ENCODE measurements at places on chromosomes 12 and 14.

DNA sequence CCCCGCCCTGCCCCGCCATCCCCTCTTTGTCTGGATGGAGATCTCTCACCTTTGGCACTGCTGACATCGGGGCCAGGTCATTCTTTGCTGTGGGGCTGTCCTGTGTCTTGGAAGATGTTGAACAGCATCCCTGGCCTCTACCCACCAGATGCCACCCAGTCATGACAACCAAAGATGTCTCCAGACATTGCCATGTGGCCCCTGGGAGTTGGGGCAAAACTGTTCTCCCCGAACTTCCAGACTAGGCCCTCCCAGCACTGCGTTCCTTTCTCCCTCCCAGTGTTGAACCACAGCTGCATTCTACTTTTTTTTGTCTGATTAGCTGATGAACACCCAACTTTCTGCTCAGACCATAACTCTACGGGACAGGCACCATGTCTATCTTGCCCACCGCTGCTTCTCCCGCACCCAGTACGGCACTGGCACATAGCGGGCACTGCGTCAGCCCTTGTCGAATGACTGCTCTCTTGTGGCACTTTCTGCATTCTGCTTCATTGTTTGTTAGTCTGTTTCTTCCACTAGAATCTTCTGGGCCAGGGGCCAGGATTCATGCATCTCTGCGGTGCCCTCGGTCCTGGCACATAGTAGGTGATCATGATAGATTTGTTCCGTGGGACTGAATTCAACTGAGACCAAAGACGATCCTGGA is 13.1 kb upstream of the MYL2 start:
- DNase-seq: no peak

GRCh38 chr14:72549854-72550253 is 344.0 kb downstream of the DPF3 start:
- DNase-seq: no peak

DNA sequence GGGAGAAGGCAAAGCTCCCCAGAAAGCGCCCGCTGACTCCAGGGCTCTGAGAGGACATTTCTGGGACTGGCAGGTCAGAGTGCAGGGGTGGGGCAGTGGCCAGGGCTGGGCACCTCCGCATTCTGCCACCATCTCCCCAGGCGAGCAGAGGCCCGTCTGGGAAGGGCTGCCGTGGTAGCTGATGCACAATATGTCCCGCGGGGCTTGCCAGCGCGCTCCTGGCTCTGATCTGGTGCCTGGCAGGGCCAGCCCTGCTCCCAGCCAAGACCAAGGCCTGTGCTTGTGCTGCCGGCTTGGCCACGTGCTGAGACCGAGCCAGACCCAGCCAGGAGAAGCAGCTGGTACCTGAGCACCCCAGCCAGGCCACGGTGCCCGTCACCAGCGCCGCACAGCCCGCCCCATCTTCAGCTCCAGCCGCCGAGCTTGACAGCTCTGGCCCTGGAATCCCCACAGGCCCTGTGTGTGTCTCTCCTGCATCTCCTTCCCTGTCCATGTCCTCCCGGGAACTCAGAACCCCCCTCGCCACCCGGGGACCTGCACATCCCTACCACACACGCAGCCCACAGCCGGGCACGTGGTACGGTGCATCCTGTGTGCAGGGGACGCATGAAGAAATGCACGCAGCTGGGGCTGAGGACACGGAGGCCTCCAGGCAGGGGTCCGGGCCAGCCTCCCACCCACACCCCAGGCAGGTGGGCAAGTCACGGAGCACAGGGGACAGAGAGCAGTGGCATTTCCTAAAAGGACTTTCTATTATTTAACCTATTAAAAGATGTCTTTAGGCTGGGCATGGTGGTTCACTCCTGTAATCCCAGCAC is 68.6 kb upstream of the C14orf180 start:
- DNase-seq: no peak

DNA sequence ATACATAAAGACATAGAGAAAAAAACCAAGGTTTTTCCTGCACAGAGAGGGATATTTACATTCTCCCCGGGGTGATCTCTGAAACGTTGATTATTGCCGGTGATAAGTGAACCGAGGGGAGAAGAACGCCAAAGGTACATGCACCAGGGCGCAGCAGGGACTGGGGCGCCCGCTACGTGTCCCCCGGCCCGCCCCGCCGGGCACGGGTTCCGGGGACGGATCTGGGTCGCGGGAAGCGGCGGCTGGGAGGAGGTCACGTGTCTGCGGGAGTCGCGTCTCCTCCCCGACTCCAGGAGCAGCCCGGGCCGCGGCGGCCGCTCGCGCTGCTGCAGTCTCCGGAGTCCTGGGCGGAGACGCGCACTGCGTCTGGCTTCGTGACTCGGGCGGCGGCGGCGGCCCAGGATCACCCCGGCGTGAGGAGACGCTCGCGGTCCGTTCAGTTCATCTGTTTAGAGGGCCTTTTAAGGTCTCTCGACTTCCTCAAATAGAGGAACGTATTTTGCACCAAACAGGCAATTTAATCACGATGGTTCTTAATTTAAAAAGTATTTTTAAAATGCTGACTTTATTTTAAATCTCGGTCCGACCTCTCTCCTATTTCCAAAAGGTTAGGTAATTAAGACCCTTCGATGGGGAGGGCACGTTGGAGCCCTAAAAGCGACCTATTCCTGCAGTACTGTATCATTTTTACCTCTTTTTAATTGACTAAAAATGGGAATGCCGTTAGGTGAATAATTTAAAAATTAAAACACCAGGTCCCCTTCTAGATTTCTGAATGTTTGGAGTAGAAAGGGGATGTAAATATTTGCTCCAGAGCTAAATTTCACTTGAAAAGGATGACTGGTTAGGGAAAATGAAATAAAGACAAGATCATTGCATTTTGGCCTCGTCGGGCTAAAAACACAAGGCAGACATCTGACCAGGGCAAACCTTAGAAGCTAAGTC is 1.8 kb upstream of the BHLHE41 start:
- peak; percentile 87 for DNase-seq

DNA sequence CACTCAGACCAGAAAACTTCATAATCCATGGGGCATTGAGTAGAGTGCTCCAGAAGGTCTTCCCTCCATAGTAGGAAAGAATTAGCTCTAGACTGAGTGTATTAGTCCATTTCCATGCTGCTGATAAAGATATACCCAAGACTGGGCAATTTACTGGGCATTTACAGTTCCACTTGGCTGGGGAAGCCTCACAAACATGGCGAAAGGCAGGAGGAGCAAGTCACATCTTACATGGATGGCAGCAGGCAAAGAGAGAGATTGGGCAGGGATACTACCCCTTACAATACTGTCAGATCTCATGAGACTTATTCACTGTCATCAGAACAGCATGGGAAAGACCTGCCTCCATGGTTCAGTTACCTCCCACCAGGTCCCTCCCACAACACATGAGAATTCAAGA is 300.6 kb upstream of the TMEM132C start:
- DNase-seq: no peak

- no peak for DNase-seq
These were observed 19.7 kb downstream of the AGAP2 start for GRCh38 chr12:57718641-57719528.

GRCh38 chr14:44763356-44763755 is 198.4 kb downstream of the KLHL28 start:
- no peak for DNase-seq

- no peak for DNase-seq
These were observed 1.5 kb downstream of the PLEKHG6 start for GRCh38 chr12:6311822-6312528.

DNA sequence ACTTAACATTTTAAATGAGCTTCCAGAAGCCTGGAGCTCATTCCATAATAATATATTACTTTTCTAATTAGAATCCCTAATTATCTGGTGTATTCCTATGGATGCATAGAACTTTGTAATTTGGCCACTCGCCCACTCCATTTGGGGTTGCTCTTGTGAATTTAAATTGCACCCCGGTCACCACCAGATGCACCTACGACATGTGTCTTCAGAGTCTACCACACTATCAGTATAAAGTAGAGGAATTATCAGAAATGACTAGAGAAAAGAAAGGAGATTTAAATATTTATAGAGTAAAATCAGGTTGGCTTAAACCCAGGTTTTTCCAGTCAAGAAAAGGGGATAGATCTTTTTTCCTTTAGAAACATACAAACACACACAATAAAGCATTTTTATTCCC is 145.8 kb upstream of the DCN start:
- no peak for DNase-seq

DNA sequence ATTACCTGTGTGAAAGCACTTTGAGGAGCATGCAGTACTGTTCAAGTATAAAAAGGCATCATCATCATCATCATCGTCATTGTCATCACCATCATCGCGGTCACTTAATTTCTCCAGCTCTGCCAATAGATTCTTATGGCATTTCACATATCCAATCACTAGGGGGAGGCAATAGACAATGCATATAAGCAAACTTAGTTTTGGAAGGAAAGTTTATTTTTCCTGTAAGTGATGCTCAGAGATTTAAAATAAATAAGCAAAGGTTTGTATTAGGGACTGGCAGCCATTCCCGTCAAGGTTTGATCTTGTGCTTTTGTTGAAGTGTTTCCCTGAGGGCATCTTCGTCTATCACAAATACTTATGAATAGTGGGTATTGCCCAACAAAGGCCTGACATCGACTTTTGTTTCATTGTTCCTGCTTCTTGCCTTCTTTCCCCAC is 127.4 kb downstream of the KTN1 start:
- no peak for DNase-seq

GRCh38 chr14:95649230-95649629 is 37.0 kb upstream of the TCL1B start:
- DNase-seq: no peak

DNA sequence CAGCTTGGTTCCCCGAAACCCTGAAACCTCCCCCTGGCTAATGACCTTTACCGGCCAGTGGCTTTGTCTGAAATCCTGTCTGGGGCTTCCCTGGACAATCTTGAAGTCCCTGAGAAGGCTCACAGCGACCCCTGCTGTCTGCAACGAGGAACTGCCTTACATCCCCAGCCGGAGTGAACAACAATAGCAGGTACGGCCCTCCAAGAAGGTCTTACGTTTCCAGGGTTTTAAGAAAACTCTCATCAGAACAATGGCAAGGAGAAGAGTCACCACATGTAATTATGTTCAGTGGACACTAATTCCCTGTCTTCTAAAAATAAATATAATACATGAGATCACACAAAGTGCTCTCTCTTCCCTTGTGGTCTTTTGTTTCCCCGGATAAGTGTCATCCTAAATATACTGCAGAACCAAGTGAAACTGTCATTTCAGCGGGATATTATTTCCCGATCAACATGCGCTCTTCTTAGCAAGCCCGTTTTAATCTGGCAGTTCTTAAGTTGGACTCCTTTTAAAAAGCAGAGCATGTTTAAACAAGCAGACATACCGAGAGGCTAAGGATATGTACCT is 53.3 kb downstream of the RBM19 start:
- peak; percentile 64 for DNase-seq

DNA sequence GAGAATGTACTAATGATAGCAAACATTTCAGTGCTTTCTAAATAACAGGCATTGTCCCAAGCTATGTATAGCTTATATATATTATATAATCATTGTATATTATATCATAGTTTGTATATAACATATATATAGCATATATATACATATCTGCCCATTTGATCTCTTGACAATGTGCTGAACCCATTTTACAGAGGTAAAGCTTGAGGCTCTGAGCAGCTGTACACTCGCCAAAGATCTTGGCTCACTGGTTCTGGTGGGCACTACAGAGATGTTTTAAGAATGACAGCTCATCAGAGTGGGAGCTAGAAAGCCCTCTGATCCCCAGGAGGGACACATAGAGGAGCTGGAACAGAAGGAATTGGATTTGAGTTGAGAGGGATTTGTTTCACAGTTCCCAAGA is 68.2 kb upstream of the ACTN1 start:
- DNase-seq: no peak

DNA sequence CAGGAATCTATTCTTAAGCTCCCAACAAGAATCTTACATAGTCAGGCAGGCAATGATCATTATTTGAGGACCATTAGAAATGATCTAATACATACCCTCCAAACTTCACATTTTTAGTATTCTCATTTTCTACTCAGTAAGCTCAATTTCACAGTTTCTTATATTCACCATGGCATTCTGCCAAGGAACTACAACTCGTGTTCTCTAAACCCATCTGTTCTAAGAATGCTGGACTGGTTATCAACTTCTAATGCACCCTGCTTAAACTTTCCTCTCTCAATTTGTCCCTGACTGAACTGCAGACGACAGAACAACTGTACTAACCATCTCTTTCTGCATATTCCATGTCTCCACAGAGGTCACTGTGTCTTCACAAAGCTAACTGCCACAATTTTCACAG is 58.6 kb downstream of the GXYLT1 start:
- DNase-seq: no peak

DNA sequence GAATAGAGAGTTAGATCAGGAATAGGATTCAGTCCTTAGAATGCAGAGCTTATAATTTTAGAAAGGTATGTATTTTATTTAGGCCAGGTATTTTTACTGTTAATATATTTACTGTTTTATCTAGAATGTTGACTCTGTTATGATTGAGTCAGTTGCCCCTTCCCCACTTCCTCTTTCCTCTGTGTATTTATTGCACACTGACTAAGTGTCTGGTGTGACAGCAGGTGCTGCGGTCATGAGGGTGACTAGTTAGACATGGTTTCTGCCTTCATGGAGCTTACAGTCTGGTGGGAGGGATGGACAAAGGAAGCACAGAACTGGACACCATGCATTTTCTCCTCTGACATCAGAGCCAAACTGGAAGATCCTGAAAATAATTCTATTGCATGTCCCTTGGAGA is 159.8 kb downstream of the CACNA1C start:
- no peak for DNase-seq

DNA sequence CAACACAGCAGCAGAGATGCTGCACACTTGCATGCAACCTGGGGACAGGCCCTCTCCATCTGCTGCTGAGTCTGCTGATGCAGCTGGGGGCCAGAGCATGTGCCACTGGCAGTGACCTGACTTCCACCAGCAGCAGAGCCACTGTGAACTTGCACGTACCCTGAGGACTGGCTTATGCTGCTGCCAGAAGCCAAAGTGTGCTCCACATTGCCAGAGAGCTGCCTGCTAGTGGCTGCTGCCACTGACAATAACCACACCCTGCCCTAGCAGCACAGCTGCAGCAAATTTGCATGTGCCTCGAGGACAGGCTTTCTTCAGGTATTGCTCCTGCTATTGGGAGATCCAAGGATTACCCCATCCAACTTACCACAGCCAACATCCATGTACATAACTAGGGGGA is 4.5 kb upstream of the PRR4 start:
- DNase-seq: no peak

Measured in body of pancreas (tissue), 4 donors.